SHP77 (cell line): ENCODE measurements at places on chromosomes 3 and 15.
A peak's percentile ranks its signal among the peaks of the same experiment; 100 is the strongest.

- DNase-seq: no peak
Observed at GRCh38 chr15:89338036-89338435, 3.4 kb upstream of the POLG start.

GRCh38 chr3:64319391-64319790 is 94.1 kb upstream of the PRICKLE2 start:
- DNase-seq: no peak

DNA sequence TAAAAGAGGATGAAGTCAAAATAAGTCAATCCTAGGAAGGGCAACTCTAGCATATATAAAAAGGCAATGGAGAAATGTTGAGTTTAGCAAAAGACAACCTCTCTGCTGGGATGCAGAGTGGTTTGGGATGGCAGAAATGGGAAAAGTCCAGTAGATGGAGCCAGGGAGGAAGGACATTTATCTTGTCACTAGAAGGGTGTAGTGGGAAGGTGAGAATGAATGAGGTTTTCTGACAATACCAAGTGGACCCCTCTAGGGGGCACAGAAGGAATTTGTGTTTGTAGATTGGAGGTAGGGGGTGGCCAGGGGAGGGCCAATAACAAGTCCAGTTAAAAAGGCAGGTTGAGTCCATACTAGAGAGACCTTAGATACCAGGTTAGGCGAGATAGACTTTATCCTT is 80.0 kb downstream of the THSD4 start:
- no peak for DNase-seq

DNA sequence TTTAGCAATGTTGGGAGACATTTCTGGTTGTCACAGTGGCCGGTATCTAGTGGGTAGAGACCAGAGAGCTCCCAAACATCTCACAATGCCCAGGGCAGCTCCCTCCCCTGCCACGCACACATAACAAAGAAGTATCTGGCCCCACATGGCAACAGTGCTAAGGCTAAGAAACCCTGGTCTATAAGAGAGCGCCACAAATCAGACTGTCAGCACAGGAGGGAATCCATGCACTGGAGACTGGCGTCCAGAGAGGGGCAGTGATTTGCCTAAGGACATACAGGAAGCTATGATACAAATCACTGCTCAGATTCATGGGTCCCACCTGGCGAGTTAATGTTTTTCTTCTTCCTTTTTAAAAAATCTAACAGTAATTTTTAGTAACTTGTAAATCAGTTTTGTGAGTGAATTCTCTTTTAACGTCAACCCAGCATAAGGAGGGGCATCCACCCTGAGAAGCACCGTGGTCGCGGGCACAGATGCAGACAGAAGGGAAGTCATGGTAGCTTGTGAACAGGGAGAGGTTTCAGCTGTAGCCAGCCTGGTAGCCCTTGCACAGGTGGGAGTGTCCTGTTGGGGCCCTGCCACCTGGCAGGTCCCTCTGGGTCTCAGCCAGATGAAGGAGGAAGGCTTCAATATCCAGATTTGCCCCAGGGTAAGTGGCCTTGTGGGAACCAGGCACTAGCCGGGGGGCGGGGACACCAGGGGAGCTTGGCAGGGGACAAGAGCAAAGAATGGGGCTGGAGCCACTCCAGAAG is 8.7 kb downstream of the ISG20 start:
- DNase-seq: no peak

- no peak for DNase-seq
Observed at GRCh38 chr3:15501126-15501525, 20.4 kb downstream of the COLQ start.

- no peak for DNase-seq
Observed at GRCh38 chr3:157248590-157249422, 88.9 kb upstream of the CCNL1 start.

GRCh38 chr3:170730071-170730812 is 139.8 kb downstream of the RPL22L1 start:
- no peak for DNase-seq

DNA sequence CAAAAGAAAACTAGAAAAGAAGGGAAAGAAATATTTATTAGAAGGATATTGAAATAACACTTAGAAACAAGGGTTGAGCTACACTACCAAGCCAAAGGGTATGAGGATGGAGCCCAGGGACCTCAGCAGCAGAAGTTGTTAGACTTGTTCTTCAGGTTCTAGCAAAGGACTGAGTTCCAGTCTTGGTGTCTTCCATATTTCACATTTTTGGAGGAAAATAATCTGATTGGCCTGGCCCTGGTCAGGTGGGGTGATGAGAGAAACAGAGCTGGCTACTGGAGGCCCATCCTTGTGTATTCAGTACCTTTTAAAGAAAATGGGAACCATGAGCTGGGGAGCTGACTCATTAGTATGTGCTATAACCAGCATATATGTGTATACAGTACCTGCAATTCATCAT is 28.2 kb downstream of the PPP4R2 start:
- DNase-seq: no peak

- DNase-seq: no peak
Observed at GRCh38 chr15:89143503-89144162, 55.4 kb downstream of the ABHD2 start.

GRCh38 chr3:100269410-100270214 is 8.8 kb downstream of the TBC1D23 start:
- DNase-seq: no peak

GRCh38 chr3:85939074-85939482 is 980.3 kb downstream of the CADM2 start:
- peak; percentile 26 for DNase-seq

GRCh38 chr3:107790612-107791011 is 267.9 kb downstream of the BBX start:
- DNase-seq: no peak

GRCh38 chr15:61503383-61503969 is 274.4 kb upstream of the RORA start:
- DNase-seq: no peak

DNA sequence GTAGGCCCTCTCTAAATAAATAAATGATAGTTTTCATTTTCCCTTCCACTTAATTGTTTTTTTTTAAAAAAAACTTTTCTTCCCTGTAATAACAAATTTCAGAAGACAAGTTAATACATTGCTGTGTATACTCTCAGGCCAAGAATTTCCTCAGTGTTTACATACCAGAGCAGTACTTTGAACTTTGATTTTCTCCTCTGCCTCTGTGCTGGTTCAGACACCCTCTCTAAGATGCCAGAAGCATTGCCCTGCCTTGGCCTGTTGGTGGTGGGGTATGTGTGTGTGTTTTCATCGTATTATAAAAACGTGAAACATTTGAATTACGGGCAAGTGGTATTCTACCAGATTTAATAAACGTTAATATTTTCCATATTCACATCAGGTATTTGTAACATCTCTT is 70.1 kb downstream of the SMAD3 start:
- DNase-seq: no peak

GRCh38 chr3:34919025-34919424 is 720.3 kb upstream of the ARPP21 start:
- no peak for DNase-seq

- no peak for DNase-seq
Observed at GRCh38 chr15:27846722-27847395, 252.3 kb downstream of the OCA2 start.

- no peak for DNase-seq
Observed at GRCh38 chr15:85600001-85600400, 194.7 kb downstream of the KLHL25 start.

- DNase-seq: no peak
Observed at GRCh38 chr15:45641374-45641781, 6.5 kb downstream of the SQOR start.

DNA sequence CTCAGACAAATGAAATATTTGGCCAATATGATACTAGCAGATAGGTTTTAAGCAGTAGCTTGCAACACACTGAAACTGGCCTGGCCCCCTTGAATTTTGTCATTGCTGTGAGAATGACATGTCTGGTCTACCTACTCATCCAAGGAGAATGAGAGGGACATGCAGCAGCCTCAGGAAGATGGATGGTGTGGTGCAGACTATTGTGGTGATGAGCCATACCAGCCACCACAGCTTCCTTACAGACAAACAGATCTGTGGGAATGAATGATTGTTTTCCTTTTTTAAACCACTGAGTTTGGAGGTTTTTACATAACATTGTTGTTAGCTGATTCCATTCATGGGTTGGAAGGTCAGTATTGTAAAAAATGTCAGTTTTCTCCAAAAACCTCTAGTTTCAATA is 133.7 kb upstream of the POU1F1 start:
- no peak for DNase-seq

GRCh38 chr3:57911593-57911992 is 96.6 kb upstream of the FLNB start:
- no peak for DNase-seq

DNA sequence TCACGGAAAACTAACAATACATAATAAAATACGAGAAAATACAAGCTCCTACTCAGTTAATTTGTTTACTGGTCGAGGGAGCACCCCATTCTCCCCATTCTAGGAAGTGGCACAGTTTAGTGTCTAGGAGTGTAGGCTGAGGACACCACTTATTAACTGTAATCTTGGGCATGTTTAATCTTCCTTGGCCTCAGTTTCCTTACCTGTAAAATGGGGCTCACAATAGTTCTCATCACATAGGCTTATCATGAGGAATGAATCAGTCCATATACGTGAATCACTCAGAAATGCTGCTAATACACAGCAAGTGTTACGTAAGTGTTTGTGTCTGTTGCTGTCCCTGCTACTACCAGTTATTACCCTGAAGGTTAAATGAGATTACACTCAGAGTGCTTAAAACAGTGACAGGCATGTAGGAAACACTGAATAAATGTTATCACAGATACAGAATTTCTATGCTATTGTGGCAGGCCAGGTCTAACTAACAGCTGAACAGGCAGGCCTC is 210.2 kb downstream of the OSBPL10 start:
- DNase-seq: no peak

GRCh38 chr3:4834403-4834866 is 144.8 kb upstream of the BHLHE40 start:
- DNase-seq: no peak

GRCh38 chr15:88454867-88455810 is 12.0 kb downstream of the MRPL46 start:
- DNase-seq: peak; percentile 71

DNA sequence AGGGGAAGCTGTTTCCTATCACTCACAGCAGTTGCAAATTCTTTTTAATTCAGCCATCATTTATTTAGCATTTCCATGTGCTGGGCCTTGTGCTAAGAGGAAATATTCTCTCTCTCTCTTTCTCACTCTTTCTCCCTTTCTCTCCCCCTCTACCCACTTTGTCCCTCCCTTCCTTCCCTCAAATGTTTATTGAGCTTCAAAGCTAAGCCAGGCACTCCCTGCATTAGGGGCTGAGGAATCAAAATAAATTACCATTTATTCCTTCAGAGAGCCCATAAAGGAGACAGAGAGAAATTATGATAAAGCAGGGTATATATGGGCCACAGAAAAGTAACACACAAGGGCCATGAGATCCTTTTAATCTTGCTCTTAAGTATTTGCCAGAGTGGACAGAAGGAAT is 6.8 kb downstream of the TMPRSS7 start:
- DNase-seq: no peak

DNA sequence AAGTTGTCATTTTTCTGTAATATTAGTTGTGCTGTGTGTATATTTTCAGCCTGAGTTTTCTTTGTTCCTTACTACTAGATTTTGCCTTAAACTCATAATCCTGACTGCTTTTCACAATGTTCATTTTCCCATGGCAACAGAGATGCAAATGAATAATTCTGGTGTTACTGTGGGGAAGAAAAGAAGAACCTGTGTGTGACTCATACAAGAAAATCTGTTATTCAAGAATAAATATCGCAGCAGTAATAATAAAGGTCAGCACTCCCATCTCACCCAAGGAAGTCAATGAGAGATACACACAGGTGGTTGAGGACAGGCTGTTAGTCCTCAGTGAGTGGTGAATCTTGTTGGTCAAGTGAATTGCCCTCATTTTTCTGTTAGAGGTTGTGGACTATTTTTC is 656.6 kb upstream of the NAALADL2 start:
- DNase-seq: no peak

GRCh38 chr3:119695480-119695879 is 7.3 kb upstream of the CFAP91 start:
- no peak for DNase-seq

- peak; percentile 16 for DNase-seq
Observed at GRCh38 chr3:175606650-175607318, 747.6 kb downstream of the NAALADL2 start.

- DNase-seq: no peak
Observed at GRCh38 chr15:33639456-33639855, 328.7 kb downstream of the RYR3 start.

DNA sequence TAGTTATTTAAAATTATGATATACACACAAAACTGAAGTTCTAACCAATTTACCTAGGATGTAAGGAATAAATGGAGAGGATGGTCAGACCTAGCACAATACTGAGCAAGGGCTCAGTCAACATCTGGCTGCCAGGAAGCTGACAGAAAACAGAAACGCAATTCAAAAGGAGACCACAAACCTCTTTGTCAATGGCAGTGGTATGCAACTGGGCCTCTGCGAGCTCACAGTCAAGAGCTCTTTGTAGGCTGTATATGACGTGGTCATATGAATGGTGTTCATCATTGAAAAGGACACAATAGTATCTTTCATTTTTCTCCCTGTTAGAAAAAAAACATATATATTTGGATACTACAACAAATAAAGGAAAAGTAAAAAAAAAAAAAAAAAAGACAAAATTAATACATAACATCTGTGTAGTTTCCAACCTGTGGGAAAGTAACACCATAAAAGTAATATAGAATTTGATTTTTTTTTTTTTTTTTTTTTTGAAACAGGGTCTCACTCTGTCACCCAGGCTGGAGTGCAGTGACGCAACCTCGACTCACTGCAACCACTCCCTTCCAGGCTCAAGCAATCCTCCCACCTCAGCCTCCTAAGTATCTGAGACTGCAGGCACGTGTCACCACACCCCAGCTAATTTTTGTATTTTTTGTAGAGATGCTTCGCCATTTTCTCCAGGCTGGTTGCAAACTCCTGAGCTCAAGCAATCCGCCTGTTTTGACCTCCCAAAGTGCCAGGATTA is 37.9 kb downstream of the UBR1 start:
- no peak for DNase-seq

- no peak for DNase-seq
Observed at GRCh38 chr3:120795959-120796358, 53.4 kb downstream of the GTF2E1 start.

DNA sequence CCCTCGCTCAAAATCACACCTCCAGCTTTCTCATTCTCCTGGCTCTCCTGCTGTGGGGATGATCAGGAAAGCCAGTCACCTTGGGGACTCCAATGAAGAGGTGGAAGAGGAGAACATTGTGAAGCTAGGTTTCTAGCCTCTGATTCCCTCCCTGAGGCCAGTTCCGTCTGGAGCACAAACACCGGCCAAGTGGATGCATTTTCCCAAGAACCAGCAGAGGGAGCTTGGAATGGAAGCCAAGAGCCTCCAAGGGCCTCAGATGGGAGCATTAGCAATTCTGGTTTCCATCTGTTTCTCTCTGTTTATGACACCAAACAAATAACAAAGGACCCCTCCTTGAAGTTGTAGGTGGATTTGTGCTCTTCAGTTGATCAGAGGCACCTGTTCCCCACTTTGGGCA is 40.6 kb upstream of the NMNAT3 start:
- DNase-seq: peak; percentile 7
